Left lung (tissue), 14 donors: ENCODE measurements at places on chromosomes 12 and 14. TPM values are rescaled to one million over a fixed set of nuclear protein-coding genes. Genes with fewer than 3 reads are reported as not detected.

DNA sequence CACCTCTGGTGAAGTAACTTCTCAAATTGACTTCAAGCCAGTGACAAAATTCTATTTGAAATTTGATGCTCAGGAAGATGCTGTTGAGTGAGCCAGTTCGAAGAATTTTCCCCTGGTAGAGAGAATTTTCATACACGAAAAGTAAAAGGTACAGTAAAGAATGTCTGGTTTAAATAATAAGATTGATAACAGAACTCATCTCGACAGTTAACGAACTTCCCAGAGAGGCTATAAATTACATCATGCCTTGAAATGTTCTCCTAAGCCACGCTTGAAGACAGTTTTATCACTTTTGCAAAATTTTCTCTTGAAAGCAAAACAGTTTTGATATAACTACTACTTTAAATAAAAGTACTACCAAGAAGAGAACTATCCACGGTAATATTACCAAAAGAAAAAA, 14.4 kb upstream of the OR11G2 start:
- DNase-seq = no peak

GRCh38 chr12:49334681-49335080, 2.3 kb downstream of the C1QL4 start:
- no peak for DNase-seq

DNA sequence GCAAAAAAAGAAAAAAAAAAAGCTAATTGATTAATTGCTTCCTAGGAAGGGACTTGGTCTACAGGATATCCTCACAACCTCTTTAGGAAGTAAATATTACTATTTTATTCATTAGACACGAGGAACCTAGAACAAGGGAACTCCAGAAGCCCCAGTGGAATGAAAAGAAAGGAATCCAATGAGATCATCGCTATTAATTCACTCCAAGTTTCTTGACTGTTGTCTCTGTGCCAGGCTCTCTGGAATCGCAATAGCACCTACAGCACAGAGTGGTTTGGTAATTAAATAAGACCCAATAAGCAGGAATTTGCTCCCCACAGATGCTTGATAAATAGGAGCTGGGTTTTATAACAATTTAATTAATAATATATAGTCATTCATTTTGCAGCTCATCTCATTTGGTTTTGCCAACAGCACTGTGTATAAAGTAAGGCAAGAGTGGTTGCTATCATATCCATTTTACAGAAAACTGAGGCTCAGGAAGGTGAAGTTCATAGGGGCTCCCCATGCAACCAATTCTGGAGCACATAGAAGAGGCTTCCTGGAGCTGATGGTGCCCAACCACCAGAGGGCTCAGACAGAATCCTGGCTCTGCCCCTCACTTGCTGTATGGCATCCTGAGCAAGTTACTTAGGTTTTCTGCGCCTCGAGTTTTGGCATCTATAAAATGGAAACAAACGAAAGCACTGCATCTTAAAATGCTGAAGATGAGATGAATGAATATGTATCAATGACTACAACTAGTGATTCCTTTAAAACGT, 420.2 kb downstream of the MED13L start:
- DNase-seq = no peak

The SDSL gene
- polyA plus RNA-seq = 5.0 TPM

The LTBP2 gene
- 25.7 TPM for polyA plus RNA-seq

The BDKRB1 gene
- polyA plus RNA-seq = 0.75 TPM
